ENCODE measurements at places on chromosomes 12 and 14. TPM values are rescaled to one million over a fixed set of nuclear protein-coding genes. Genes with fewer than 3 reads are reported as not detected.

- no peak within 1 kb of the TSS for H3K27ac ChIP-seq
- DNase-seq, result no peak
- H3K36me3 ChIP-seq, result no peaks in the 10 kb centered on the region
Observed at GRCh38 chr14:23376482-23377197, at the start of gene CMTM5. Gene CMTM5, plus strand, starts transcription at chr14:23377046. Its CDS starts 206 bp downstream, at chr14:23377252.

DNA sequence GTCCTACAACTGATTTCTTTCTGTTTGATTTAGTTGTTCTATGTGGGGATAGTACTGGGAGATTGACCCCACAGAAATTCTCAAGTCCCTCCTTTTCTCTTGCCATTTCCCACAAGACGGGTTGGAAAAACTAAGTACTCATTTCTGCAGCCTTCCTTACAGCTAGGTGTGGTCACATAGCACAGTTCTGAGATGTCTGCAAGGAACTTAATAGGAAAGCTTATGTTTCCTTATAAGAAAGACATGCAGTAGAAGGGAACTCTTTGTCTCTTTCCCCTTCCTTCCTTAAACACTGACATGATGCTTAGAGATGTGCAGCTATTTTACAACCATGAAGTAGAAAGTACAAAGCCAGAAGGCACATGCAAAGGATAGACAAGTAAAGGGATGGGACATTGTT, 113.7 kb downstream of the PTPRR start:
- H3K4me1 ChIP-seq, result no peaks in the 10 kb centered on the region
- no peak overlapping the region for H3K27ac ChIP-seq
- no peak overlapping the region for H3K4me3 ChIP-seq
- DNase-seq, result no peak

GRCh38 chr14:35818346-35819115, 7.6 kb upstream of the BRMS1L start:
- H3K27ac ChIP-seq, result no peak overlapping the region
- peaks cover 37% of the 10 kb centered on the region for H3K27me3 ChIP-seq
- H3K36me3 ChIP-seq, result no peaks in the 10 kb centered on the region
- DNase-seq, result no peak

GRCh38 chr14:87252103-87252502, 740.9 kb downstream of the GALC start:
- no peak overlapping the region for H3K27ac ChIP-seq
- H3K36me3 ChIP-seq, result no peaks in the 10 kb centered on the region
- no peaks in the 10 kb centered on the region for H3K4me1 ChIP-seq
- no peak overlapping the region for H3K4me3 ChIP-seq

GRCh38 chr14:32883188-32883587, 55.5 kb upstream of the NPAS3 start:
- H3K4me1 ChIP-seq, result peaks cover 3% of the 10 kb centered on the region
- DNase-seq, result no peak
- H3K27ac ChIP-seq, result no peak overlapping the region
- no peaks in the 10 kb centered on the region for H3K36me3 ChIP-seq
- no peaks in the 10 kb centered on the region for H3K27me3 ChIP-seq

Gene RAB15
- total RNA-seq, result 27.5 TPM

DNA sequence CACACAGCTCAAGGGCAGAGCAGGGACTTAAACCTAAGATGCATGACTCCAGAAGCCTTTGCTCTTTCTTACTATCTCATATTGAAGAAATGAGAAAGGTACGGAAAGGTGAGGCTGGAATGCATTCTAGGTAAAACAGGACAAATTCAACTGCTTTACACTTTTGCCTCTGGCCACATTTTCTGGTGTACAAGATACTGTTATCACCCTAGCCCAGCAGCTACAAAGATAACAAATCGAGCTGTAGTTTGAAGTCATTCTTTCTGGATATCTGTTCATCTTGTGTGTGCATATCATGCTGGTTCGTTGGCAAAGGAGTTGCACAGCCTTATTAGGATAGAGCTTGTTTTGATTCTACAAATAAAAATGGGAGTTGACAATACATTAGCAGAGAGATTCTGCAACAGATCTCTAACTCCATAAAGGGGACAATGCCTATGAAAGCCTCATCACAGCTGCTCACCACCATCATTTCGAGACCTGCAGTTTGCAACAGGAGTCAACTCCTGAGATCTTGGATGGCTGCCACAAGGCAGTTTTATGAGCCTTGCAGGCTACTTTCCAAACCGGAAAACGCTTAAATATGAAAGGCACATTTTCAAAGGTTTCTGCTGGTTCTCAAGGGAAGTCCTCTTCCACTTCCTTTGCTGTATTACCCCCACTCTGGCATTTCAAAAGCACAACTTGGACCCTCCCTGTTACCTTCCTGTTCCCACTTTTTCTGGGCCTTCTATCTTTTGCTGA, 64.9 kb downstream of the STXBP6 start:
- no peak overlapping the region for H3K4me3 ChIP-seq
- H3K36me3 ChIP-seq, result no peaks in the 10 kb centered on the region
- peaks cover 16% of the 10 kb centered on the region for H3K4me1 ChIP-seq
- no peak overlapping the region for H3K27ac ChIP-seq

DNA sequence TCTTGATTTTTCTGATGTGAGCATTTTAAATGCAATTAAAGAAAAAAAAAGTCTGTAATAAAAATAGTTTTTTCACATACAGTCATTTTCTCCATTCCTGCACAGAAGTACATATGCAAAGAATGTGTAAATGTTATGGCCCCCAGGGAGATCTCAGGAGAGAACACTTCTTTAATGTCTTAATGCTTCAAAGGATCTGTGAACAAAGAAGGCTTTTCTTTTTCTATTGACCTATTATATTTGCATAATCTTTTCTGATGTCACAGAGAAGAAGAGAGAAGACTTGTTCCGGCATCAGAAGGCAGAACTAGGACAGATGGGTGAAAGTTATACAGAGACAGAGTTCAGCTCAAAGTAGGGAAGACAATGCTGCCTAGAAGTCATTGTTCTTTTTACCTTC, 413.5 kb upstream of the STXBP6 start:
- DNase-seq, result no peak
- no peaks in the 10 kb centered on the region for H3K36me3 ChIP-seq
- H3K27me3 ChIP-seq, result no peaks in the 10 kb centered on the region

Measured in osteocyte (in vitro differentiated cells).